ENCODE measurements at places on chromosomes 11 and 22.
A peak's percentile ranks its signal among the peaks of the same experiment; 100 is the strongest.

DNA sequence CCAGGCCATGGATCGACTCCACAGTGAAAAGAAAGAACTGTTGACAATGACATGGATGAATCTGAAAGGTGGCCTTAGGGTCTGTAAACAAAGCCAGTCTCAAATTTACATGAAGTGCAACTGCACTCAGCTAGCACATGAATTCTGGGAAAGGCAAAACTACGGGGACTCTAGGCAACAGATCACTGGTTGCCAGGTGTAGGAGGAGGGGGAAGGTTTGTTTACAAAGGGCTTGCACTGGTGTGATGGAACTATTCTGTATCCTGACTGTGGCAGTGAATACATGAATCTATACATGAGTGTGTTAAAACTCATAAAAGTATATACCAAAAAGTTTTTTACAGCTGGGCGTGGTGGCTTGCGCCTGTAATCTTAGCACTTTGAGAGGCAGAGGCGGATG lies 27.3 kb downstream of the ALX4 start:
- DNase-seq = no peak

DNA sequence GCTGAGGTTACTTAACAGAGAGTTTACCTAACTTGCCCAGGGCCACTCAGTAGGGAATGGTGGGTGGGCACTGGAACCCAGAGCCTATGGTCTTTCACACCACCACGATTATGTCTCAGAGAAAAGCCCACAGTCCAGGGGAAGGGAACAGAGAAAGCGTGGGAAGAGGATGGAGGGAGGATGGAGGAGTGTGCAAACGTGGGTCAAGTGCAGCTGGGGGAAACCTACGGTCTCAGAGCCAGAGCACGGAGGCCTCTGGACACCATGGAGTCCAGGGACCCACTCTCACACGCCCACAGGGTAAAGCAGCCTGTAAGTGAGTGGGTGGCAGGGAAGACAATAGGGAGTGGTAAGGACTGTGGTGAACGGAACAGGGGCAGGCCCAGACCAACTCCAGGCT lies 47.3 kb upstream of the SLC35C1 start:
- no peak for DNase-seq

GRCh38 chr11:115627666-115628460 lies 123.6 kb upstream of the CADM1 start:
- no peak for DNase-seq

GRCh38 chr22:30747493-30747892 lies 52.8 kb downstream of the OSBP2 start:
- no peak for DNase-seq

DNA sequence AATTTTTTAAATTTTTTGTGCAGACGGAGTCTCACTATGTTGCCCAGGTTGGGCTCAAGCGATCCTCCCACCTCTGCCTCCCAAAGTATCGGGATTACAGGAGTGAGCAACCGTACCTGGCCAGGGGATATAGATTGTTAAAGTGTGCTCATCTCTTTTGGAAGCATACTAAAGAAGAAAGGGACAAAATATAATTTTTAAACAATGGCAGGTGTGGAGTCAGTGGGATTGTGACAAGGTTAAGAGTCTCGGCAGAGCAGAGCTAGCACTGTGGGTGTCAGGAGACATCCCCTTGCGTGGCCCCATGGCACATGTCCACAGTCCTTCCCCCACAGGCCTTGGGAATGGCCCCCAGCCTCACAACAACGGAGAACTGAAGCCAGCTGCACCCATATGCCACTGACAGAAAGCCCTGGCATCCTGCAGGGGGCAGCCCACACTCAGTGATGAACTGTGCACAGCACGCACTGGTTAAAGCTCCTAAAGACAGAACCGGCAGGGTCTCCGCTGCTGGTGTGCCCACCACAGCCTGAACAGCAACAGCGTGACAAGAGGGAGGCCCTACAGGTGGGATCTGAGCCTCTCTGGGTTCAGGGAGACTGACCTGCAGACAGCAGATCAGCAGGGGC lies 29.9 kb downstream of the SERPIND1 start:
- peak; percentile 12 for DNase-seq

DNA sequence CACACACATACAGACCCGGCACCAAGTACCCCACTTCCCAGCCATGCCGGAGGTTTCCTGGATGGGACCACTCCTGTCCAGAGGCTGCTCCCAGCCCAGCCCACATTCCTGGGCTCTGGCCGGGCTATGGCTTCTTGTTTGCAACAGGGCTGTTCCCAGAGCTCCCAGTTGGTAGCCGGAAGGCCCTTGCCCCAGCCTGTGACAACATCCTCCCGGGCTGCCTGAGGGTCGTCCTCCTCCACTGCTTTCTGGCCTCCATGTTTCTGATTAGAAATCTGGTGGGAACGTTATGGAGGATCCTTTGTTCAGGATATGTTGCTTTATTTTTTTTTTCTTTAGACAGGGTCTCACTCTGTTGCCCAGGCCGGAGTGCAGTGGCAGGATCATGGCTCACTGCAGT lies 952 bp upstream of the CYP2D6 start:
- no peak for DNase-seq

All from HTR-8/SVneo (cell line).